ENCODE measurements at places on chromosomes 1 and 21.

- DNase-seq, result peak; percentile 93
These were observed 2.4 kb downstream of the RUSC1 start for GRCh38 chr1:155322953-155323728.

- peak; percentile 68 for DNase-seq
These were observed 102.4 kb upstream of the SERBP1 start for GRCh38 chr1:67532452-67533216.

DNA sequence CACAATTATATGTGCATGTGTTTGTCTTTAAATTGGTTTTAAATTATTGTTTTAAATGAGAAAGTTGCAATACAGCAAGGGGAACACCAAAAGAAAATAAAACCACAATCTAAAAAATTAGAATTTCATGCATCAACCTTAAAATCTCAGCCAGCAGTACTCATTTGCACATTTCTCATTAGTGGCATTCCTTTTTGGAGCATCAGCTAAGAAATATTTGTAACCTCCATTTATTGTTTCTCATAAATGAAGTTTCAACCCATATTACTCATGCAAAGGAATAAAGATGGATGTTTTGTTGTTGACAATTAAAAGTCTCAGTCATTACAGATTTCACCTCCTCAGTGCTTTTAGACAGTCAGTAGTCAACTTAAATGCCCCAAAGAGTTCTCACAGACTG is 160.1 kb downstream of the TBX15 start:
- DNase-seq, result no peak

- DNase-seq, result no peak
These were observed 114.7 kb downstream of the DMRTB1 start for GRCh38 chr1:53573931-53574330.

GRCh38 chr1:203306089-203306964 is 1.0 kb downstream of the BTG2 start:
- DNase-seq, result peak; percentile 51

- DNase-seq, result no peak
These were observed 333.4 kb downstream of the CHRM3 start for GRCh38 chr1:239719642-239720258.

DNA sequence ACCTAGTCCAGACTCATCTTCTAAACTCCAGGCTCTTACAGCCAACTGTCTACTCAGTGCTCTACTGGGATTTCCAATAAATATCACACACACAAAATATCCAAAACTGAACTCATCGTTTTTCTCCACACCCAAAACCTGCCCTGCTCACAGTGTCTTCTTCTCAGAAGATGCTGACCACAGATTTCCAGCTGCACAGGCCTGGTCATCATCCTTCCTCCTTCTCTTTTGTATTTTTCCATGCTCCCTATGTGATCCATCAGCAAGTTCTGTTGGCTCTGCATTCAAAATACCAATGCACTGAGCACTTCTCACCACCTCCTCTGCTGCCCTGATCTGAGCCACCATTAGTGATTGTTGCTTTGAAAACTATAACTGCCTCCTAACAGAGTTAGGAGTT is 159.5 kb upstream of the KAZN start:
- DNase-seq, result no peak

GRCh38 chr1:213082420-213083111 is 31.5 kb downstream of the RPS6KC1 start:
- DNase-seq, result no peak

GRCh38 chr1:220013497-220013896 is 32.8 kb downstream of the EPRS1 start:
- no peak for DNase-seq

DNA sequence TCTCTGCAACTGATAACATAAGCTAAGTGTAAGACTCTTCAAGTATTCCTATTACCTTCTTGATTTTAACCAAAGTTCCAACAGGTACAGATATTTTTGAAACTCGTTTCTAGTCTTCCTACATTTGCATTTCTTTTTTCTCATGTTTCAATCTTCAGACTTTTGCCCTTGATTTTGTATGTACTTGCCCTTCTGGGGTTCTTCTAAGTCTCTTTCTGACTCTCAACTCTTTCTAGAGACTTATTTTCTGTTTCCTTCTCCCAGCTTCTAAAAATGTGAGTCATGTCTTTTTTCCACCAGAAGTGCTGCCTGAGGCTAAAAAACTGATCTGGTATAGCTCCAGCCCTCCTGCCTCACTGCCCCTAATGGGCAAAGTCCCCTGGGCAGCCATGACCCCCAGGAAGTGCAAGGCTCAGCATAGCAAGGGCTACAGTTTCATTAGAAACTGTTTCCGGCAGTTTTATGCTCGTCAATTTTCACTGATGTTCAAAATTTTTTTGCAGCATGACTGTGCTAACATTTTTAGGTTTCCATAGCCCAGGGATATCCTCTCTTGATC is 265.9 kb downstream of the SEC16B start:
- no peak for DNase-seq

- no peak for DNase-seq
These were observed 210.4 kb downstream of the HIVEP3 start for GRCh38 chr1:41708332-41708731.

GRCh38 chr1:59683197-59683596 is 131.6 kb upstream of the HOOK1 start:
- no peak for DNase-seq

GRCh38 chr1:229645324-229645993 is 19.4 kb downstream of the URB2 start:
- DNase-seq, result no peak

DNA sequence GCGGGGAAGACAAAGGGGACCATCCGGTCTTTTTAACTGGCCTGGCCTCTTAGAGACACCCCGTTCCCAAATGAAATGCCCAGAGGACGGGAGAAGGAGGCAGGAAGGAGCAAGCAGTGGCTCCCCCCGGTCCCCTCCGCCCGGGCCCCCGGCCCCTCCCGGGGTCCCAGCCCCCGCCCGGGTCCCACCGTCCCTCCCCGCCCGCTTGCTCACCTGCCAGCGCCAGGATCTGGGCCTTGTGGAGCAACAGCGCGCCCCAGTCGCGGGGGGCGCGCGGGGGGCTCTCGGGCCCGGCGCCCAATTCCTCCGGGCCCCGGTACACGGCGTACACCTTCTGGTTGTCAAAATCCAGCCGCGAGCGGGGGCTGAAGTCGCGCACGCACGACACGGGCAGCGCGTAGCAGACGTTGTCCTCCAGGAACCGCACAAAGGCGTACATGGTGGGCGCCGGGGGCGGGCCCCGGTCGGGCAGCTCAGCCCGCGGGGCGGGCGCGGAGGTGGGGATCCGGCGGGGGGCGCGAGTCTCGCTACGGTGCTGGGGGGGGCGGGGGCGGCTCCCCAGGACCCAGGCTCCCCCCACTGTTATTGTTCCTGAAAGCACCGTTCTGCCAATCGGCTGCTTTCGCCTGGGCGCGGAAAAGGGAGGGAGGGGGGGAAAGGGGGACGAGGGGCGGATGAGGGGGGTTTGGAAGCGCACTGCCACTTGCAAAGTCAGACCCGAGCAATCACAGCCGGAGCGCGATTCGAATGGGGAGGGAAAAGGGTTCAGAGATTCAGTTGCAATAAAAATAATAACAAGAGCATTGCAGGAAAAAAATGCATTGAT is at the start of gene BEND5:
TSS of gene BEND5 (minus strand) at position 499 of the 826 bp plus-strand sequence. CDS start at position 439, 60 bp downstream.
- DNase-seq, result no peak

DNA sequence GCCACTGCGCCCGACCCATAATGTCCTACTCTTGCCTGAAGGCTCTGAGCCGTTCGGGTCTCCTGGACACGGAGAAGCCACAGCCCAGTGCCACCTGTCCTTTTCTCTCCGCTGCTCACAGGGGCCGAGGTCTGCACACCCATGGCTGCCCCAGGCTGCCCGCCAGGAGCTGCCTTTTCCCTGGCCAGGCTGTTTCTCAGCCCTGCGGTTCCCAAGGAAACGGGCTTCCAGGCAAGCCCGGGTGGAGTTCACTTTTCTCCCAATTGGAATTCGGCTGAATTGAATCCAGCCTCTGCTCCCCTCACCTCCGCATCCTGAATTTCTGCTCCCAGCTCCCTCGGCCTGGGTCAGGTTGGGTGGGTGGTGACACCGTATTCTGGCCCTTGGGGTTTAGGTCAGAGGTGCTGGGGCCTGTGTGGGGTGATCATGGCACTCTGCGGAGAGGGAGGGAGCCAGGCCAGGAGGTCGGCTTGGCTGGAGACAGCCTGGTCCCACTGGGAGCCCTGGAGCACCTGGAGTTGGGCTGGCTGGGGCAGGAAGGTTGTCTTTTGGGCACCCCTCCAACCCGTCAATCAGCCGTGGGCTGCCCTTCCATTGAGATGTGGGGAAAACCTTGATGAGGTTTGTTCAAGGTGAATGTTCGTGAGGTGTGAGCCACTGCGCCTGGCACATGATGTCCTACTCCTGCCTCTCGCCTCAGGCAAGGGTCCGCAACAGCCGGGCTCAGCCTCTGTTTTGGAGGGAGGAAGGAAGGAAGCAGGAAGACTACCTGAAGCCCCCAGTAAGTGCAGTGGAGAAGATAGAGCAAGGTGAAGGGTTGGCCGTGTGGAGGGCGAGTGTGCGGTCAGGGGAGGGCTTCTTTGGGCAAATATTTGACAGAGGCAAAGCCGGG is 25.1 kb downstream of the RRP1 start:
- no peak for DNase-seq

DNA sequence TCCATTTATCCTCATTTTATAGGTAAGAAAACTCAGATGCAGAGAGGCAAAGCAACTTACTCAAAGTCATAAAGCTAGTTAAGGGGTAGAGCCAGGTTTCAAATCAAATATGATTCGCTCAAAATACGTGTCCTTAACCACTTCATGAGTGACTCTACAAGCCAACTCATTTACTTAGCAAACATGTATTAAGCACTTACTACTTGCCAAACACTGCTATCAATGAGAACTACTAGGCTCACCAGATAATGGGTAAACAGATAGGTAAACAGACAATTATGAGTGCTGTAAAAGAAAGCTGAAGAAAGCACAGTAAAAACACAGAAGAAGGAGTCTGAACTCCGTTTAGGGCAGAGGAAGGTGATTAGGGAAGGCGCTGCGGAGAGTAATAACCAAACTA is 65.9 kb downstream of the WDR64 start:
- DNase-seq, result no peak

DNA sequence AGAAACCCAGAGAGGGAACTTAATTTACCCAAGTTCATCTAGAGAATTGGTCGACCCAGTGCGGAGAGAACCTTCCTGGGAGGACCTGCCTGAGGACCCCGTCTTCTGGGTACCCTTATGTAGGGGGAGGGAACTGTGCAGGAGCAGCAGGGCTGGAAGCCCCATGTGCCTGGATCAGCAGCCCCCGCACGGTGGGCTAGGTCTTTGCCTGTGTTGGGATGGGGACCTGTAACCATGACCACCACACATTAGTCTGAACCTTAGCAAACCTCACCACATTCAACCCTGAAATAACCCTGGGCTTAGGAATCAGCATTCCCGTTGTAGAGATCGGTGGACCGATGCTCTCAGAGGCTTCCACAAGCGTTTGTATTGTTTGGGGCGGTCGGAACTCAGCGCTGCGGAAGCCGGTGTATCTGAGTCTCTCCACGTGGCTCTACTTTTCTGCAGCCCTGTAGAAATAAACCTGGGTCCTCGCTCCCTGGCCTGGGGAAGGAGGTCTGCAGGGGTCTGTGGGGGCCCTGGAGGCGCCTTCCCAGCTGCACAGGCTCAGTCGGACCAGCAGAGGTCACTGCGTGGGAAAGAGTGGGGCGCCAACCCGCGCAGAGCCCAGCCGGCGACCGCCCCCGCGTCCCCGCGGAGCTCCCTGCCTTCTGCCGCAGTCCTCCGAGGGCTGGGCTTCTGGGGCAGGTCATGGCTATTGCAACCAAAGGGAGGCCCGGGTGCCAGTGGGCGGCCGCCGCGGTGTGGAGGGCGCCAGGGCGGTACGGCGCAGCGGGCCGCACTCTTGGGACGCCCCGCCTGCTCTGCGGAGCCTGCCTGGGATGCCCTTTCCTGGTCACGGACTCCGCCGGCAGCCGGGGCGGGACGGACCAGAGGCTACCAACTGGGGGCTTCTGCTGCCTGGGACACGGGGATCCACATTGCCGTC is 36.2 kb upstream of the KCNA10 start:
- no peak for DNase-seq

DNA sequence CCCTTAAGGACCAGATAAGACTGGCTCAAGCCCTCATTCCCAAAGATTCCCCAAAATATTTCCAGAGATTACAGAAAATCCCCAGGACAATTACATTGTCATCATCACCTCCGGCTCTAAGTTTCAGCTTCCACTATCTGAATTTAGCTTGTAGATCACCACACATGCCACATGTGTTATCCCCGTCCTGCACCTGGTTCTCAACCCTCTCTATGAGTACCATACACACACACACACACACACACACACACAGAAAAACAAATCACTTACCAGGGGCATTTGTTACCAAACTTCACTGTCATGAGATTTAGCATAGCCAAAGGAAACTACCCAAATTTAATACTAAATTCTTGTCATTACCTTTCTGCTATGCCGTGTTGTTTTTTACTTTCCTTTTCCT is 15.4 kb upstream of the TSPAN1 start:
- no peak for DNase-seq

- DNase-seq, result no peak
These were observed 60.5 kb downstream of the TOR1AIP2 start for GRCh38 chr1:179817056-179817455.

DNA sequence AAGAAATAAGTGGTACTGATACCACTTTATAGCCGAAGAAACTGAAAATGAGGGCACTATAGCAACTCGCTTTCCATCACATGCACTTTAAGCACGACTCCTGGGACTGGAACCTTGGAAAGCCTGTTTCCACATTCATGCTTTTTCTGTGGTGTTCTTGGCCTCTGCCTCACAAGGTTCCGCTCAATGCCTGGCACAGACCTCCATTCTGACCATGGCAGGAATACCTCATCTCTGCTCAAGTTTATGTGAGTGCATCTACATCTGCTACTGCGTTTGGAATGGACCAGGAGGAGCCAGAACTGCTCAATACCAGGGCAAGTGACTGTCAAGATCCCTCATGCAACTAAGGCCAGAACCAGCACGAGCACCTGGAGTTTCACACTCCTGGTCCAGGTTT is 11.6 kb downstream of the NGF start:
- no peak for DNase-seq

GRCh38 chr1:97243973-97244560 is 522.5 kb downstream of the PTBP2 start:
- no peak for DNase-seq

- no peak for DNase-seq
These were observed 94.9 kb downstream of the DYRK1A start for GRCh38 chr21:37461479-37461878.

GRCh38 chr1:214989341-214989740 is 93.2 kb upstream of the KCNK2 start:
- peak; percentile 39 for DNase-seq

GRCh38 chr1:69946935-69947334 is 258.4 kb downstream of the LRRC40 start:
- DNase-seq, result no peak

DNA sequence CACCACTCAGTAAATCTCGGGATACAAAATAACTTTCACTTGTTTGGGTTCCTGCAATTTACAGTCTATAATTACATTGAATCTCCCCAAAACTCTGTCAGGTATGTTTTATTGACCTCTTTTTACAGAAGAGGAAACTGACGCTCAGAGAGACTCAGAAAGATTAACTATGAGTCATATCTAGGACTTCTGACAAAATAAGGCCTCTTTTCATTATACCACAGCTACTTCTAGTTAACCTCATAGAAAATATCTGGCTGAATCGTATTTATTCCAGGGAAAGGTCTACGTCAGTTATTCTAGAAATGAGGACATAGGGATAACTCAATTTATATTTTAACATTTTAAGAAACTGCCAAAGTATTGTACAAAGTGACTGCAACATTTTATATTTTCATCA is 211.1 kb upstream of the FAM78B start:
- no peak for DNase-seq

All from RCC 7860 (cell line).